ENCODE measurements at places on chromosomes 13 and 19.

- DNase-seq = no peak
Observed at GRCh38 chr13:26540334-26540733, 17.1 kb upstream of the WASF3 start.

- no peak for DNase-seq
Observed at GRCh38 chr19:41297628-41298347, 12.2 kb upstream of the CCDC97 start.

GRCh38 chr19:44657211-44657921 is 13.7 kb downstream of the PVR start:
- DNase-seq = no peak

GRCh38 chr19:49512970-49513745 is 697 bp downstream of the FCGRT start:
- DNase-seq = peak; percentile 33

DNA sequence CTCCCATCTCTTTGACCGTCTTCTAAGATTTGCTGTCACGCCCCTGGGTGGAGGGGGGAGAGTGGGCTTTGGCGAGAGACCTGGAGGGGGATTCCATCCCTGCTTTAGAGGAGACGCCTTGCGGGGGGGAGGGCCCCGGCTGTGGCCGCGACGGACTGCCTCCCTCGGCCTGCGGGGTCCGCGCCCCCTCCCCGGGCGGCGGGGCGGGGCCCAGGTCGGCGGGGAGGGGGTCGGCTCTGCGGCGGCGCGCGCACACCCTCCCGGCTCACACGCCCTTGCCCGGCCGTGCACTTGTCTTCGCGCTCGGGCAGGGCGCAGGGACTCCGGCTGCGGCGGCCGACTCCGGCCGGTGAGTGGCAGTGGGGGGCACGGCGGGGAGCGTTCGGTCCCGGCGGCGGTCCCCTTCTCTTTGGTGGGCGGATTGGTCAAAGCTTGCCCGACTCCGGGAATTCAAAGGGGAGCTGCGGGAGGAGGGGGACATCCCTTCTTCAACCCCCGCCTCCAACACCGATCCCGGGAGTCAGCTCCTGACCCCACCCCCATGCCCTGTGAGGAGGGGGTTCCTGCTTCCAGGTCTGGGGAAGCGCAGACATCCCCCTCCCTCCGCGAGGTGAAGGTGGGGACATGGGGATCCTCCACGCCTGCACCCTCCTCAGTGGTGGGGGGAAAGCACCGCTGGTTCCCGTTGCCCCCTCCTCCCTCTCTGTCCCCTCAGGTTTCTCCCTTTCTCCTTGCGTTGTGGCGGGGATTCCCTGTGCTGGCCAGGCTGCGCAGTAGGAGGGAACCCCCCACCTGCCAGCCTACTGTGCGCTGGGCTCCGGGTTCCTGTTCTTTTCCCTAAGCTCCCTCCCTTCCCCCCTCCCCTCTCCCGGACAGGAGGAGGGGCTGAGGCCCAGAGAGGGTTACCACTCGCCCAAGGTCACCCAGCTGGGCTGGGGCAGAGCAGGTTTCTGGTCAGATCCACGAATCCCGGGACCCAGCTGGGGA is 14.6 kb upstream of the KCNN1 start:
- DNase-seq = peak; percentile 35

DNA sequence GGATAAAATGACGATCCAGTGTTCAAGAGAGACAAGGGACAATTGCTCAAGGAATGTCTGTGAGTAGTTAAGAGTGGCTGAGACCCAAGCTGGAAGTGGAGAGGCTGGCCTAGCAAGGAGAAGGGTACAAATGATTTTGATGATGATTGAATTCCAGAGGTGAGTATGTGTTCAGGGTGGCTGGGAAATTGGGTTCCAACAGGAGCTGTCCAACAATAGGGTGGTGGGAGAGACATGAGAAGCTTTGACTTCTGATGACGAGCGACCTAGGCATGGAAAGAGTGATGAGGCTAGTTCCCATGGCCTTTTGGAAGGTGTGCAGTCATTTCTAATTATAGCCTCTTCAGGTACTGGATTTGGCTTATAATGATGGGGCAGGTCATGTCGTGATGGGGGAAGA is 29.1 kb upstream of the DCLK1 start:
- no peak for DNase-seq

DNA sequence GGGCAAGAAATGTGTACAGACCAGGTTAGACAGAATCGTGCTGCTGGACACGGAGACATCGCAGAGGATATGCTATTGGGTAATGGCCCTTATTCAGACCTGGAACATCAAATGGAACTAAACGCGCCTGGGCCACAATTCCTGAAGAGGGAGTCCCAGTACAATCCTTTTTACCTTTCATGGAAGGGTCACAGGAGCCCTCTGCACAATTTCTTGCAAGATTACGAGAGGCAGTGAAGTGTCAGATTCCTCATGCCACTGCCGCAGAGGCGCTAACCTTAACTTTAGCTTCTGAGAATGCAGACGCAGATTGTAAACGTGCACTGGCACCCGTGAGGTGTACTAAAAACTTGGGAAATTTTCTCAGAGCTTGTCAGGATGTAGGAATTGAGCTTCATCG is 18.1 kb downstream of the CLEC4M start:
- no peak for DNase-seq

DNA sequence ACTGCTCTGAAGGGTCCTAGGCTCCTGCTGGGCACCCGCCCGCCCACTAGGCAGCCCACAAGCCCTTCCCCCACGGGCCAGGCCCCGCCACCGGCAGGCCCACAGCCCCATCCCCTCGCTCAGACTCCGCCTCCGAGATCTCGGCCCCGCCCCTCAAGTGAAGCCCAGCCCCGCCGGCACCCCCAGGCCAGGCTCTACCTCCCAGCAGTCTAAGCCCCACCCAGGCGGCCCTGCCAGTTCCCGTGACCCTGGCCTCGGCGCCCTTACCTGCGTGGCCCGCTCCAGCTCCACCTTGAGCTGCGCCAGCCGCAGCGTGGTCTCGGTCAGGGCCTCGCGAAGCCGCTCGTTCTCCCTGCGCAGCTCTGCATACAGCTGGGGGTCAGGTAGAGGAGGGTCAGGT is 16.3 kb downstream of the EPS8L1 start:
- DNase-seq = no peak

DNA sequence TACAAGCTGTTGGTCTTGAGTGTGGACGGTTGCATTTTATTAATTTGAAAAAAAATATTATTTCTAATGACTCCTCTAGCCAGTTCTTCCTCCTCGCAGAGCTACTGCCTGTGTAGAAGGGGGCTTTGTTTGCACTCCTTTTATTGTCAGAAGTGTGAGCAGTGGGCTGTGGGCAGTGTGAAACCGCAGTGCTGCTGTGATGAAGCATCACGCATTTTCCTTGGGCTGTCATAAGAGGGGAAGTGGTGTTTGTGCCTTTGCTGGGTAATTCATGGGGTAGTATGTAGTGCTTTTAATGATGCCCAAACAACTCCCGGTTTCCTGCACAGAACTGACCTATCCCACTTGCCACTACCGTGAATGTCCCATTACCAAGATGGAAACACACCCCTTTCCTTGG is 357.3 kb downstream of the ZNF536 start:
- no peak for DNase-seq

GRCh38 chr13:44435919-44436510 is 62.4 kb downstream of the SERP2 start:
- no peak for DNase-seq

GRCh38 chr19:15404097-15404779 is 14.6 kb downstream of the AKAP8L start:
- no peak for DNase-seq

- DNase-seq = peak; percentile 1
Observed at GRCh38 chr19:43699506-43700394, 16.1 kb upstream of the IRGC start.

DNA sequence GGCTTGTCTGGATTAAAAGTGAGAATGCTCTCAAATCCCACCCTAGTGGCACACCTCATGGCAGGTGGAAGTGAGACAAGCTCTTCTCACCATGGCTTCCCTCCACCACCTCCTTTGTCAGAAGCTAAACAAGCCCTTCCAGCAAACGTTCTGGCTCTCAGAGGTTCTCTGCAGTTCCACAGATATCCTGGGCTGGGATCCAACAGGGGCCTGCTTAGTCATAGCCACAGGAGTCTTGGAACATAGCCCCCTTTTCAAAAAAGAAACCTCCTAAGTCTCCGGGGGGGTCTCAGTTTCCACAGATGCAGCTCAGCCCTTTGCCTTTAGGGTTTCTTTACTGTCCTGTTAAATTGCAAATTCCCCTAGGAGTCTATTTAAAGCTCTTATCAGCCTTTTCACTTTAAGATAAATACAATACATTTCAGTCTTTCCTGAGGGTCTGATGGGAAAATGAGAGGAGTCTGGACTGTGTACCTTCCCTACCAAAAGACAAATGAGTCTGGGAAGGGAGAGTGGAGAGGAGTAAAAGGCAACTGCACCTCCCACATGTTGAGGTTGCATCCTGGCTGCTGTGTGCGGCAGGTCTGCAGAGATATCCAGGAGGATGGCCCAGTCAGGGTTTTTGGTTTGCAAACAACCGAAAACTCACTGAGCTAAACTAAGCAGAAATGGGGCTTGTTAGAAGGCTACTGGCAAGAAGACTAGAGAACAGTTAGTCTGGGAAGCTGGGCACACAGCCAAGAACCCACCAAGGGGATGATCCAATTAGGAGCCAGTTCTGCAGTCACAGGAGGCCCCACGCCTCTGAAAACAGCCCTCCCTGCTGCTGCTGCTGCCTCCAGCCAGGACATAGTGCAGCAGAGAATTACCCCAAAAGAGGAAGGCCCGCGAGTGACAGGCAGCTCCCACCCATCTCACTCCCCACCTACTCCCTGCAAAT is 41.4 kb upstream of the SERP2 start:
- peak; percentile 79 for DNase-seq

Data from NCI-H1092 treated with DMSO at 0.1 percent for 48 hours (cell line).